SK-N-SH (cell line): ENCODE measurements at places on chromosomes 1 and 21. TPM values are rescaled to one million over a fixed set of nuclear protein-coding genes. Genes with fewer than 3 reads are reported as not detected.

Gene RGS1
- 0.05 and 0.12 TPM in 2 replicates for polyA plus RNA-seq

Gene CRTC2
- polyA plus RNA-seq = 25.5 and 26.2 TPM in 2 replicates

Gene LRRC38
- polyA plus RNA-seq = 0.02 TPM in 1 of 2 replicates, not detected in the other

Gene NUP210L
- polyA plus RNA-seq = not detected in 2 replicates

Gene CLCA4
- not detected in 2 replicates for polyA plus RNA-seq

Gene COL16A1
- polyA plus RNA-seq = 9.0 and 10.4 TPM in 2 replicates
